Lung (tissue), 17 donors: ENCODE measurements at places on chromosomes 7 and 10.

DNA sequence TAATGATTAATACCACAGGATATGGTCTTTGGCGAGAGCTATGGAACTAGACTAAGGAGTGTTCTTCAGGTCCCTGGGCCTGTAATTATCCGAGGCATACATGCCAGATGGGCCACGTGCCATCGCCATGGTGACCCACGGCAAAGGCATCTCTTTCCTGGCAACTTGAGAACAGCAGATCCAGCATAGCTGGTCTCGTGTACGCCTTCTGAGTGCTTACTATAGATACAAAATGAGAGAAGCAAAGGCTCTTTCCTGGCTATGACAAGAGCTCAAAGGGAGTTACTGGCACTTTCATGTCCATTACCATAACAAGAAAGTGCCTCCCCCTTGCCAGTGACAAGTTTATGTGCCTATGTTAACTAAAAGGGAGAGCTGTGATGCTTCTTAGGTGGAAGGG, 26.0 kb upstream of the GLI3 start:
- peak; percentile 41 for DNase-seq

- peak; percentile 50 for DNase-seq
Measured at GRCh38 chr7:105691082-105691679, 109.9 kb upstream of the EFCAB10 start.

GRCh38 chr7:99409806-99410205, 1.0 kb downstream of the BUD31 start:
- DNase-seq = no peak

DNA sequence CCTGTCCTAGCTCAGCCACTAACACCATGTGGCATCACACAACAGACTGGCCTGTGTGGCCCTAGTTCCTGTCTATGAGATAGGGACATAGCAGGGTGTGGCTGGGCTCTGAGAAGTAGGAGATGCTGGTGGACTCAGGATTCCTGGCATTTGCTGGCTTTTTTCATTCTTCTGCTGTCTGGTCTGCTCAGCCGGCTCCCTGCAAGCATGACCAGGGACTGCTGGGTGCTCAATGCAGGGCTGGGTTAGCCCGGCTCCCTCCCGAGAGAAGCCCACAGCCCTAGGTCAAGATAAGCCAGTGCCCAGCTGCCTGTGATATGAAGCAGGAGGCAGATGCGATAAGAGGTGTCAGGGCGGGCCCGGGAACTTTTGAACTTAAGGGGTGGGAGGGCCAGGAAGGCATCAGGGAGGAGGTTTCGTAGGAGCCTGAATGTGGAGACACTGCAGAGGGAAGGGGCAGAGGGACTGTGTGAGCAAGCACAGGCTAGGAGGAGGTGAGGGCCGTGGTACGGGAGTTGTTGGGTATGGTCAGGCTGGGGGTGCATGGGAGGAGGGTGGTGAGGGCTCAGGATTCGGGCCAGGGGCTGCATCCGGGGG, 3.5 kb downstream of the AQP1 start:
- no peak for DNase-seq

DNA sequence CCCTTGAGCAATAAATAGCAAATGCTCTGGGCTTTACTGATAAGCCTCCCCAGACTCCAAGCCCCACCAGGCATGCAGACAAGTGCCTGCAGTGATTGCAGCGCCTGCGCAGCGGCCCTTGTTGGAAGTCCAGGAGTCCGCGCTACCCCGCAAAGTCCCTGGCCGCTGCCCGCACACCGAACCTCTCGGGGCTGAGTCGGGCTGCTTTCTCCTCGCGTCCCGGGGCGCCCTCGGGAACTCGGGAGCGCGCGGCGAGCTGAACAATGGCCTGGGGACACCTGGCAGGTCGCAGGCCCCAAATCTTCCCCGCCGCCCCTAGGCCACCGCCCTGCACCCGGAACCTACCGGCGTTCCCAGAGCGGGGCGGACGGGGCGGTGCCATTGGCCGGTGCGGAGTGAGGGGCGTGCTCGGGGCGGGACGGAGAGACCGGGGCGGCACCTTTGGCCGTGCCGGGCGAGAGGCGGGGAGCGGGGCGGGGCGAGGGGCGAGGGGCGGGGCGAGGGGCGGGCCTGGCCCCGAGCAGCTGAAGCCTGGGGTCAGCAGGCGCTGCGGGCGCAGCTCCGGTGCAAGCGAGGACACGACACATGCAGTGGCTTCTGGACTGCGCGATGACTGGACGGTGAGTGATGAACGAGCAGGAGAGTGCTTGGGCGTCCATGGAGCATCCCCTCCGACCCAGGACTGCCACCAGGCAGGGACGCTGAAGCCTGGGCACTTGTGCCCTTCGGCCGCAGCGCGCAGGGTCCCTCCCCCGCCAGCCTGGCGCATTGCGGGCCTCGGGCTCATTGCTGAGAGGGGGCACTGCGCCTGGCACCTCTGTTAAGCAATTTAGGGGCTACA, at the start of gene RASSF4:
RASSF4 (plus strand) TSS at position 556 of the 841 bp plus-strand sequence. CDS start 10,401 bp downstream, outside the sequence.
- peak; percentile 90 for DNase-seq

GRCh38 chr10:78314651-78315050, 281.0 kb downstream of the RPS24 start:
- no peak for DNase-seq

DNA sequence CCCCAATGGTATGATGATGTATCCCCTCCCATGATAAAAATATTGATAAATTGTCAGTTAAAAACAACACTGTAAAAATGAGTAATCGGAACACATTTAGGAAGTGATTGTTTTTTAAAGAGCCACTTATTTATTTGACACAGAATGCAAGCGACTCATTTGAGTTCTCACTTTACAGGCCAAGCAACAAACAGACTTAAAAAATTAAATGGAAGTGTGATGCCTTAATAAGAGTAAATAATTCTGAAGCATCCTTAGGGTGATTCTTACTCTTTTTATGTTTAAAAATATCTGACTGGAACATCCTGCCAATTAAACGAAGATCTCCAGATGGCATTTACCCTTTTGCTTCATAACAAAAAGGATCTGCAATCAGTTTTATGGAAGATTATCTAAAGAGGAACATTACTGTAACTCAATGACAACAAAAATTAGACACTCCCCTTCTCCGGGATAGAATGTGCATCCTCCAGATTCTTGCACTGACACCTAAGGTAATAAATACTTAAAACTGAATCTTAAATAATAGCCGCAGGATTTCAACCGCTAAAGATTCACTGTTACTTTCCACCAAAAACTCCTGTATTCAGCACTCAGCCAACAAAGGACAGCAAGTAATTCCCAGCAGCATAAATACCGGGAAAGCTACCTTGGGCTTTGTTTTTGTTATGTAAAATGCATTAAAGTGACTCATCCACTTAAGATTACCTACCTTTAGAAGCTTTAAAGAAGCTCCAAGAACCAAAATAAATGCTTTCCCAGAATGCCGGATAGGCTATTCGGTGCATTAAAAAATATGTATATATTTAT, 1.7 kb downstream of the CACNA2D1 start:
- DNase-seq = no peak

DNA sequence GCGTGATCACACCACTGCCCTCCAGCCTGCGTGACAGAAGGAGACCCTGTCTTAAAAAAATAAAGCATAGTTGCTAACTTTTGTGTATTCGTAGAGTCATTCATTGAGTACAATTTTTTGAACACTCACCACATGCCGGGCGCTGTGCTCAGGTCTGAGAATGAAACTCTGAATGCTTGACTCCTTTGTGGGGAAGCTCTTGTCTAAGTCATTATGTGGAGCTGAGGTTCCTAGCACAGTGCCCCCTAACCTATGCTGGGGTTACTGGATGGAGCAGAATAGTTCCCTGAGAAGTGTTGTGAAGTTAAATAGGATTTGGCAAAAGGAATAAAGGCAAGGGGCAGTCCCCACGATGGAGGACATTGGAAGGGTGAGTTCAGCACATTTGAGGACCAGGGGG, 123.3 kb downstream of the CELF2 start:
- DNase-seq = no peak

DNA sequence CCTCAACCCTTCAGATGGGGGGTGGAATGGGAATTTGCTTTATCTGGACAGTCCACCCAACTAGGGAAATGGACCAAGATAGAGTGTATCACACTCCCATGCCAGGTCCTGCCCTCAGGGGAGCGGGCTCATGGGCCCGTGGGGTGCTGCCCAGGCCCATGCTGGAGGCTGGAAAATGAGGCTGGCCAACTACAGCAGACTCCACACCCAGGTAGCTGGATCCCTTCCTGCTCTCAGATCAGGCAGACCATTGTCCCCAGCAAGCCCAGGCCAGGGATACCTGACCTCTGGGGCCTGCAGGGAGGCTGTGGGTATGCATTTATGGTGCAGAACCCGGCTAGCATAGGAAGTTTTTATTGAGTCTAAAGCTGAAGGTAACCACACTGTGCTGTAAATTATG, 162.4 kb downstream of the TCERG1L start:
- DNase-seq = no peak

DNA sequence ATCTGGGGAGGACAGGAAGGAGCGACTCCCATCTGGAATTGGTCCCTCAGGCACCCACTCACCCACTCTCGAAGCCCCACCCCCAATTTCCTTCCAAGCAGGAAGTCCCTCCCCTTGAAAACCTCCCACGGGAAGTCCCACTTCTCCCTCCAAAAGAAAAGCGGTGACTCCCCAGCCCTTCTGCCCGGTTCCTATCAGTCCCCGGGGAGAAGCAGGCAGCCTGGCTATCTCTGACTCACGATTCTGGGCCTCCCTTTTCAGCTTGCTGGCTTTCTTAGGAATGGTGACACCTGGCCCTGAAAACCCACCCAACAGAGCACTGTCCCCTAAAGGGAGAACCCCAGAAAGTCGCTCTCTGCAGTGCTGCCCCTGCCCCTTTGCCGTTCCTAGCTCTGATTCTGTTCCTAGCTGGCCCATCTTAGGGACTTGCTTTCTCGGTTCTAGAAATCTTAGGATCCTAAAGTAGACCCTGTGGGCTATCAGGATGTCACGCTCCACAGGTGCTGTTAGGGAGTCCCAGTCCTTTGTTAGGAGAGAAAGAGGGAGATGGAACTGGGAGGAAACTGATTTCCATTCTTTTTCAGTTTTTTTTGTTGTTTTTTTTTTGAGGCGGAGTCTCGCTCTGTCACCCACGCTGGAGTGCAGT, 6.0 kb downstream of the TSC22D4 start:
- no peak for DNase-seq

DNA sequence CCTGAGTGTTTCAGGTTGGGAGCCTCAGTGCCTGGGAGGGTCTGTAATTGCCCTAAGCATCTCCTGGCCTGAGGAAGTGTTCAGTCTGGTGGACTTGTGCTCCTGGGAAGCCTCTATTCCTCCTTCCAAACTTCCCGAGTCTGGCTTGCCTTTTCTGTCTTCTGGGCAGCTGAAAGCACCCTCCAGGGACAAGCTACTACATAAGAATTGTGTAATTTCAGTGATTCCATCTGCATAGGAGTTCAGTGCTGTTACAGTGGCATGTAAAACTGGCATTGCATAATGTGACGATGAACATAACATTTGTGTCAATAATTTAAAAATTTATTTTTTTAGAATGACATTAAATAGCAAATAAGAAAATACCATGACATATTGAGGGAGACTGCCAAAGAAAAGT, 109.3 kb downstream of the AOAH start:
- no peak for DNase-seq

- DNase-seq = peak; percentile 6
Measured at GRCh38 chr10:95697429-95697828, 3.7 kb upstream of the TCTN3 start.

DNA sequence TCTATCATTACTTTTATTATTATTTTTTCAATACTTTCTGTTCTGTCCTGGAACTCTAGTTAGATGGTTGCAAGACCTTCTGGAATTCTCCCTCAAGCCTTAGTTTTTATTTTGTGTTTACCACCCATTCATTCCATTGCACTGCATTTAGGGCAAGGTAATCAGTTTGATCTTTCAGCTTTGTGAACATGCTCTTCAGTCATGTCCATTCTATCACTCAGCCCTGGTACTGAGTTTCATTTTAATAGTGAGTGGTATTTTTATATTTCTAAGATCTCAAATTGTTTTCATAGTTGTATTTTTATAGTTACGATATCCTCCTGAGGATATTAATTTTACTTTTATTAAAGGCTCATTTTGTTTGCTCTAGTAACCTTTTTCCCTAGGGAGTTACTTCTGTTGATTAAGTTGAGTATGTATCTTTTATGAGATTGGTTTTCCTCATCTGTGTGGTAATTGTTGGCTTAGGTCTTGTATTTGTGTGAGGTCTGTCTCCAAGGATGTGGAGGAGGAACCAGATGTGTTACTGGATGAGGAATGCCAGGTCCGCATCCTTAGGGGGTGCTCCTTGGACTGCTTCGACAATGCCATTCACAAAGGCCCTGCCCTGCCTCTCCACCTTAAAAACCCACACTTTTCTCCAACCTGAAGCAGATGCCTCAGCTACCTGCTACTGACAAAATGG, 46.7 kb upstream of the RAB18 start:
- DNase-seq = no peak

GRCh38 chr7:12788591-12788990, 101.2 kb downstream of the ARL4A start:
- DNase-seq = no peak

GRCh38 chr7:2603044-2603965, 28.5 kb upstream of the TTYH3 start:
- no peak for DNase-seq

DNA sequence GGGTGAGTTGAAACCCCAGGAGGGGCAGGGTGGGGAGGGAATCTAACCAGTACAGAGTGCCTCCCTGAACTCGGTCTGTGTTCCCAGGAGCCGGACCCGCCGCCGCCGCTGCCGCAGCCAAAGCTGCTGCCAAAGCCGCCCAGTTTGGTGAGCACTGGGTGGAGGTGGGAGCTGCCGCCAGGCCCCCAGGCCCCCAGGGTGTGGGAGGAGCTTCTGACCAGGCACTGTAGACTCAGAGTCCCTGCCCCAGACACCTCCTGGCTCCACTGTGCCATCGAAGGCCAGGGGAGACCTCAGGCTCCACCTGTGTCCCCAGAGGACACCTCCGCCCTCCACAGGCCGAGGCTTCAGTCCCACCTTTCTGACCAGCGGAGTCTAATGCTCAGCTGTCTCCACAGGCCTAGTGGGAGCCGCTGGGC, 20.4 kb upstream of the LIMK1 start:
- no peak for DNase-seq

- no peak for DNase-seq
Measured at GRCh38 chr10:29687421-29688164, 52.8 kb upstream of the SVIL start.

DNA sequence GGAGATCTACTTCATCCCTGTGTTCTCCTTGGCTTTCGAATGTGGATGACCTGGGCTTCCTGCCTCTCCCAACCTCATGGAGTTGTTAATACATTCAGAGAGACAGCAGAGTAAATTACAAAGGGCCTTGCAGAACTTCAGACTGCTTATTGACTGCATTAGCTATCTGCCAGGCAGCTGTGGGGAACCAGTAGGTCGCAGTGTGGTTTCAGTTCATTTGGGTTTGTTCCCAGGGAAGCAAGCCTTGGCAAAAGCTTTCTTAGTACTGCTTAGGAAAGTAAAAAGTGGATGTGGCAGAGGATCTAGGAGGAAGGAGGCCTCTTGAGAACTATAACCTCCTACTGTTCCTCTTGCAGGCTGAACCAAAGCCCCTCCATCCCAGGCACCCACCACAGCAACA, 9.2 kb downstream of the NPFFR1 start:
- peak; percentile 30 for DNase-seq
